ENCODE measurements at places on chromosomes 13 and 19.

DNA sequence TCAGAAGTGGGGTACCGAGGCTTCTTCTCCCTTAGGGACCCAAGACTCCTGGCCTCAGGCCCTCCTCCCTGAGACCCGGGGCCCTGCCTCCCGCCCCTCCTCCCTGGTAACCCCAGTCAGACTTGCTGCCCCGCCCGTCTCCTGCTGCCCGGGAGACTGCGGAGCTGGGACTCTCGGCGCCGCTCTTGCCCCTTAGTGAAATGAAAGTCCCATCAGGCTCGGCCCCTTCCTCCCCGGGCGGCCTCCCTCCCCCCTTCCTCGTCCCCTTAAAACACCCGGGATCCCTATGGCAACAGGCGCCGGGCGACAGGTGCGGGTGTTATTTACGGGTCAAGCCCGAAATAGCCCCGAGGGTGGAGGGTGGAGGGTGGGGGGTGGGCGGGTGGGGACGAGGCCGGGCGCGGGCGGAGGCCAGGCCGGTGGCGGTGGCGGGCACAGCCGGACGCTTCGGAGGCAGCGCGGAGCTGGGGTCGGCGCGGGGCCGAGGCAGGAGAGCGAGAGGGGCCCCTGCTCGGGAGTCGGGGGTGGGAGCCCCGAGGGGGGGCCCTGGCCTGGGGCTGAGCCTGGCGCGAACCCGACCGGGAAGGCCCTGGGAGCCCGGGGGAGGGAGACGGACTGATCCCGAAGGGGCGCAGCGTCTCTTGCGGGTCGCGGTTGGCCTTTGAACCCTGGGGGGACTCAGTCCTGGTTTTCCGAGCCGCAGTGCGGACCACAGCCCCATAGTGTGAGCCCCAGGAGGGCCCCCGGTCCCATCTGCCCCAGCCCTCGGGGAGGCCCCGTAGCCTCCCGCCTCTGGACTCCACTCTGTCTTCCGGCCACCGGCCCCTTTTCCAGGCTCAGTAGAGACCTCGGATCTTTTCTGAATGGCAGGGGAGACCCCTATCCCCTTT is at the start of gene CACNG6:
CACNG6 (plus strand) TSS at position 414 of the 890 bp plus-strand sequence. CDS start 1,241 bp downstream, outside the sequence.
- DNase-seq: no peak

- no peak for DNase-seq
These were observed 35.2 kb downstream of the STK24 start for GRCh38 chr13:98541701-98542203.

- DNase-seq: no peak
These were observed 163.4 kb downstream of the PCDH20 start for GRCh38 chr13:61252213-61252612.

DNA sequence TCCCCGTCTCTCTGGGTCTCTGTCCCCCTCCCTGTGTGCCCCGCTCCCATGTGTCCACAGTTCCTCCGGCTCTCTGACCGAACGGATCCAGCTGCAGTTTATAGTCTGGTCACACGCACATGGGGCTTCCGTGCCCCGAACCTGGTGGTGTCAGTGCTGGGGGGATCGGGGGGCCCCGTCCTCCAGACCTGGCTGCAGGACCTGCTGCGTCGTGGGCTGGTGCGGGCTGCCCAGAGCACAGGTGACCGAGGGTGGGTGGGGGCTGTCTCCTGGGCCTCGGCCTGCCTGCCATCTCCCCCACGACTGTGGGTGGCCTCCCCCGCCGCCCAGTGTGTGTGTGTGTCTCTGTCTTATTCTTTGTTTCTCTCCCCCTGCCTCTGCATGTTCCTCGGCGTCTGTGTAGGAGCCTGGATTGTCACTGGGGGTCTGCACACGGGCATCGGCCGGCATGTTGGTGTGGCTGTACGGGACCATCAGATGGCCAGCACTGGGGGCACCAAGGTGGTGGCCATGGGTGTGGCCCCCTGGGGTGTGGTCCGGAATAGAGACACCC is 10.3 kb downstream of the TRPM4 start:
- no peak for DNase-seq

DNA sequence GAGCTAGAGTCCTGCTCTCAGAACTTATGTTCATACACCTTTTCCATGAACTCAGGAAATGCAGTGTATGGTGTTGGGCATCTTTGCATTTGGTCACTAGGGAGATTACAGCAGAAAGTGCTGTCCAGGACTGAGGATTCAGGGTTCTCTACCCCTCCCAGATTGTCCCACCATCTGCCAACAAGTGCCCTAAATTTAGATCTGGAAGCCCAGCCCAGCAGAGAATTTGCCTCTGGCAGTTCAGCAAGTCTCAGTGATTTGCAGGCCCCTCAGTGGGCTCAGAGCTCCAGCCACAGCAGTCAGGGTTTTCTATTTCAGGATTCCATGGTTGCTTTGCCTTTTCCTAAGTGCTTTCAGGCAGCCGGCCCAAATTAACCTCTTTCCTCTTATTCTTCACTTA is 23.4 kb downstream of the CNFN start:
- DNase-seq: no peak

DNA sequence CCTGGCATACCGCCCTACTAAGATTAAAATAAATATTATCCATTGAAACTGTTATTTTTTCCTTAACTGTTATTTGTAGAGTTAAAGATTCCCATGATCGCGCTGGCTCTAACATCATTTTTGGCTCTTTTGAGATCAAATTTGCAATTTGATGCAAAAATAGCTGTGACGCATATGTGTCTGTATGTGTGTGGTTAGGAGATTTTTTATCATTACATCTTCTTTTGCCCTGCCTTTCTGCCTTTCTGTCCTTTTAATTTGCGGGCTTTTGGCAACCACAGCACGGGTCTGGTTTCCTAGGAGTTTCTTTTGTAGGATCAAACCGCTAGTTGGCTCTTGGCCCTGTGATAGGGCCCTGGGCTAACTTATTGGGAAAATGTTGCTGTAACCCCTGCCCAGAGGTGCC is 37.3 kb upstream of the ALOX5AP start:
- DNase-seq: no peak

GRCh38 chr19:54502518-54503048 is at the start of gene LAIR2:
LAIR2 (plus strand) TSS chr19:54502831; CDS start chr19:54502919, 88 bp downstream.
- no peak for DNase-seq

- no peak for DNase-seq
These were observed 21.6 kb downstream of the SAE1 start for GRCh38 chr19:47152205-47152604.

- no peak for DNase-seq
These were observed 39.0 kb downstream of the SMIM24 start for GRCh38 chr19:3441089-3441985.

DNA sequence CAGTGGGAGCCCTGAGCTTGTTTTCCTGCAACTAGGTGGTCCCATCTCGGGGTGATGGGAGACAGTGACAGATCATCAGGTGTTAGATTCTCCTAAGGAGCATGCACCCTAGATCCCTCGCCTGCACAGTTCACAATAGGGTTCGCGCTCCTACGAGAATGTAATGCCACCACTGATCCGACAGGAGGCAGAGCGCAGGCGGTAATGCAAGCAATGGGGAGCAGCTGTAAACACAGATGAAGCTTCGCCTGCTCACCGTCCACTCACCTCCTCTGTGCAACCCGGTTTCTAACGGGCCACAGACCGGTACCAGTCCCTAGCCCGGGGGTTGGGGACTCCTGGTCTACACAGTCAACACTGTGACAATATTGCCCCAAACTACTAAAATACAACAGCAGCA is 38.8 kb downstream of the CARD8 start:
- DNase-seq: no peak

GRCh38 chr19:1601613-1602064 is 3.6 kb downstream of the UQCR11 start:
- DNase-seq: no peak

GRCh38 chr19:47274891-47275761 is 441 bp downstream of the INAFM1 start:
- no peak for DNase-seq

DNA sequence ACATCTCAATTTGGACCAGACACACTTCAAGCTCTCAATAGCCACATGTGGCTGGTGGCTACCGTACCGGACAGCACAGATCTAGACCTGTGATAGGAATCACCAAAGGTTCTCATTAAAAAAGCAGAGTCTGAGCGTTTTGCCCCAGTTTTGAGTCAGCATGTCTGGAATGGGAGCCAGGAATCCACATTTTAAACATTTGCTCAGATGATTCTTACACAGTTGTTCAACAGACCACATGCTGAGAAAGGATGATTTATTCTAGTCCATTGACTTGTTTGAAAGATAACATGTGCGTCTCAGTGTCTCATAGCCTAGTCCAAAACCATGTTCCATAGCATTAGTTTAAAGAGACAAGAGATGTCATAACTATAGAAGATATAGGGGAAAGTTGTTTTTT is 53.4 kb downstream of the FLT3 start:
- DNase-seq: no peak

GRCh38 chr19:51257471-51257870 is 6.6 kb downstream of the SIGLECL1 start:
- DNase-seq: no peak

- DNase-seq: no peak
These were observed 550.1 kb downstream of the SLITRK6 start for GRCh38 chr13:85249151-85249550.

Measured in smooth muscle cell of the brain vasculature (primary cell).